Stimulated activated CD8-positive, alpha-beta memory T cell treated with anti-CD3 and anti-CD28 coated beads, Interleukin-4, amount 100 ng/mL, for 1 hour (primary cell): ENCODE measurements at places on chromosomes 2 and 18.

GRCh38 chr2:10504370-10504993, 56.4 kb upstream of the ODC1 start:
- DNase-seq = no peak

GRCh38 chr2:69185807-69186206, 172.8 kb downstream of the ANTXR1 start:
- no peak for DNase-seq

- no peak for DNase-seq
These were observed 59.1 kb downstream of the ACSL3 start for GRCh38 chr2:222919841-222920526.

- DNase-seq = no peak
These were observed 53.6 kb upstream of the TMEM17 start for GRCh38 chr2:62559582-62559981.

GRCh38 chr2:158079672-158080071, 22.0 kb upstream of the UPP2 start:
- no peak for DNase-seq

- no peak for DNase-seq
These were observed 46.4 kb downstream of the STK25 start for GRCh38 chr2:241461693-241462677.

- DNase-seq = no peak
These were observed 183.0 kb downstream of the AFF3 start for GRCh38 chr2:99959261-99960014.

- no peak for DNase-seq
These were observed 62.9 kb upstream of the SERPINE2 start for GRCh38 chr2:224101820-224102630.

GRCh38 chr2:40248294-40248693, 203.6 kb downstream of the SLC8A1 start:
- DNase-seq = no peak

GRCh38 chr2:72843301-72843700, 17.5 kb upstream of the EXOC6B start:
- no peak for DNase-seq

- DNase-seq = no peak
These were observed 901 bp upstream of the MFSD6 start for GRCh38 chr2:190407246-190407661.

DNA sequence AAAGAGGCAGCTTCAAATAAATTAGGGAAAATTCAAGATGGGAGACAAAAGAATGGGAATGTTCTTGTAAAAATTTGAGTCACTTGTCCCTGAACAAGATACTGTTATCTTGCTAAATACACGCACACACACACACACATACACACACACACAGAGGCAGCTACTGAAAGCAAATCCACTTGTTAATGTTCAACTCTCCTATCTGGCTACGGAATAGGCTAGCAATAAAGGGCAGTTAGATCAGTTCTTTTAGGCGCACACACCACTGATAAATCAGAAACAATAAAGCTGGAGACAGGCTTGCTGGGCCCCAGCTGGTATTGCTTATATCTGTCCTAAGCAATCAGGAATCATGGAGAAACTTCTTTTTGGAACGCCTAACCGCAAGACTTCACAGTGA, 461.6 kb downstream of the BCL11A start:
- no peak for DNase-seq
